ENCODE measurements at places on chromosomes 1 and 21.

DNA sequence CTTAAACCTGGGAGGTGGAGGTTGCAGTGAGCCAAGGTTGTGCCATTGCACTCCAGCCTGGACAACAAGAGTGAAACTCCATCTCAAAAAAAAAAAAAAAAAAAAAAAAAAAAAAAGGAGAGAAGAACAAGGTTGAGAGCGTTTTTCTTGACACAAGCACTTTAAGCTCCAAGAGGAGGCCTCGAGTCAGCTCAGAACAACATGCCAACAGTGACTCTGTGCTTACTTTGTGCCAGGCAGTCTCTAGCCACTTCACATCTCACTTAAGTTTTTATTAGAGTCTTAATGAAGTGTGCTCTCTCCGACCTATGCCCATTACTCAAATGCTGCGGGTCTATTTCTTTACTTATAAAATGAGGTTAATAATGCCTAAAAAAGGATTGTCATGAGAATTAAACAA lies 13.0 kb downstream of the ATP1A1 start:
- DNase-seq, result no peak

DNA sequence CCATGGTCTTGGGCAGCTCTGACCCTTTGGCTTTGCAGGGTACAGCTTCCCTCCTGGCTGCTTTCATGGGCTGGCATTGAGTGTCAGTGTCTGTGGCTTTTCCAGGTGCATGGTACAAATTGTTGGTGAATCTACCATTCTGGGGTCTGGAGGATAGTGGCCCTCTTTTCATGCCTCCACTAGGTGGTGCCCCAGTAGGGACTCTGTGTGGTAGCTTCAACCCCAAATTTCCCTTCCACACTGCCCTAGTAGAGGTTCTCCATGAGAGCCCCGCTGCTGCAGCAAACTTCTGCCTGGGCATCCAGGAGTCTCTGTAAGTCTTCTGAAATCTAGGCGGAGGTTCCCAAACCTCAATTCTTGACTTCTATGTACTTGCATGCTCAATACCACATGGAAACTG lies 494.5 kb upstream of the LRRC7 start:
- DNase-seq, result no peak

- DNase-seq, result no peak
These were observed 47.6 kb downstream of the KRTAP19-8 start for GRCh38 chr21:30990514-30991262.

DNA sequence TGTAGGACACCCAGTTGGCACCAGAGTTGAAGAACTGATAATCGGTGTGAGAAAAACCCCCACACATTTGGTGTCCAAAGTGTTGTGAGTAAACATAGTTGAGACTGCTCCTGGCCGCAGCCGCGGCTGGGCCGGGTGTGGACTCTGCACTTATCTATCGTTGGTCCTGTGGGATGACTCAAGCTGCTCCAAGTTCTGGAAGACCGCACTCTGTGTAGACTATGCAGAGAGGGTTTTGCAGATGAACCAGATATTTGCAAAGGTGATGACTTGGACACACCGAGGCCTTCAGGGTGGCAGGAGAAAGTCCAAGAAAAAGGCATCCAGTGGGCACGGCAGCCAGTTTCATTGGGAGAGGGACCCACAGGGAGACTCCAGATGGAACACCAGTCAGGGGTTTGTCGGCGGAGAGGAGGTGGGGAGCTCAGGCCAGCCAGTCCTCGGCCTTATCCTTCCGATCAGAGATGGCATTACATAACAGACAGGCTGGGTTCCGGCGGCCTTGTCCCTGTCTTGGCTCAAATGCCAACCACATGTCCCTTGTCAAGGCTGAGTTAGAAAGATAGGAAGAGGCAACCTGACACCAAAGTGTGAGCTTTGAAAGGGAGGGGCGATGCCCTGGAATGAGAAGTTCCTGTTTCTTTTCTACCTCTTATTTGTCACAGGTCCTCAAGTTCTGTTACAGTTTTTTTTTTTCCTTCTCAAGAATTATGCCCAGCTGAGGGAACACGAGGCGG lies 21.1 kb downstream of the C2CD2 start:
- no peak for DNase-seq

- no peak for DNase-seq
These were observed 96.6 kb downstream of the PTPN14 start for GRCh38 chr1:214454569-214455396.

GRCh38 chr21:17667256-17667655 lies 54.6 kb upstream of the BTG3 start:
- DNase-seq, result no peak

DNA sequence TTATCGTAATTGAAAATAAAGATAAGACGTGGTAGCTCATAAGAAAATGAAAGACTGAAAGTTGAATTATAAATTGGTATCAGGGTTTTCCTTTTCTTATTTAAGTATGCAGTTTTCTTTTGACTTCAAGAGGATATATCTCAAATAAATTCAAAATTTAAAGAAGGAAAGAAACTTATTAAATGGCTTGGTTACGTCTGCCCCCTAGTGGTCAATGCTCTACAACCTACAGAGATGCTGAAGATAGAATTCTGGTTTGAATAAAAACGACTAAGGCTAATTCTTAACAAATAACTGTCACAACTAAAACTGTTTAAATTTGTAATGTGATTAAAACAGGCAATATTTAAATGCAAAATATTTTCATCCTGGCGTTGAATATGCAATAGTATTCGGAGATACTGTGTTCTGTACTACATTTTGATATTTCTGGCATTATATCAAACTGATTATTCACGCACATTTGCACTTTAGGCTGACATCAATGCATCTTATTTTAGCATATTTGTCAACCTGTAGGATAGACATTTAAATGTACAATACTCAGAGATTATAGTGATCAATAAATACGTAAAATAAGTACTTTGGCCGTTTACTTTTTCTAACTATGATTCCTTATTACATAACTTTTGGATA lies 26.8 kb downstream of the IFI44 start:
- DNase-seq, result no peak

GRCh38 chr1:41641475-41641814 lies 157.0 kb upstream of the EDN2 start:
- DNase-seq, result no peak

- no peak for DNase-seq
These were observed 13.7 kb downstream of the PTGFRN start for GRCh38 chr1:116923421-116923820.

GRCh38 chr1:12634696-12635202 lies 9.1 kb upstream of the AADACL4 start:
- DNase-seq, result no peak

GRCh38 chr1:72635719-72636118 lies 353.4 kb upstream of the NEGR1 start:
- no peak for DNase-seq

GRCh38 chr1:192350356-192350755 lies 33.6 kb downstream of the RGS21 start:
- DNase-seq, result no peak

DNA sequence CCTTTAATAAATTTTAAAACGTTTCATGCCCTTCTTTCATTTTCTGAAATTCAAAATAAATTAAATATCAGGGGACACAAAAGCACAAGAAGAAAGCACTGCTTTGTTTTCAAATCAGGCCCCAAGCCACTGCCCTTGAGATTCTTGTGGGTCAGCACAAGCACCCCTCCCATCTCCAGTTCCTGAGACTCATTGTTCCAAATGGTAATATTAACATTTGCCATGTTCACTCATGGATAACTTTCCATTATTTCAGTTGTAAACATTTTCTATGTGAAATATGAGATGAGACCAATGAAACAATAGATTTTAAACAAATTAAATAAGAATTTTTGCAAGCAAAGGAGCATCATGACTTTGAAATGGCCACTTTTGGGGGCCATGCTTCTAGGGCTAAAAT lies 7.7 kb downstream of the OVAAL start:
- DNase-seq, result no peak

DNA sequence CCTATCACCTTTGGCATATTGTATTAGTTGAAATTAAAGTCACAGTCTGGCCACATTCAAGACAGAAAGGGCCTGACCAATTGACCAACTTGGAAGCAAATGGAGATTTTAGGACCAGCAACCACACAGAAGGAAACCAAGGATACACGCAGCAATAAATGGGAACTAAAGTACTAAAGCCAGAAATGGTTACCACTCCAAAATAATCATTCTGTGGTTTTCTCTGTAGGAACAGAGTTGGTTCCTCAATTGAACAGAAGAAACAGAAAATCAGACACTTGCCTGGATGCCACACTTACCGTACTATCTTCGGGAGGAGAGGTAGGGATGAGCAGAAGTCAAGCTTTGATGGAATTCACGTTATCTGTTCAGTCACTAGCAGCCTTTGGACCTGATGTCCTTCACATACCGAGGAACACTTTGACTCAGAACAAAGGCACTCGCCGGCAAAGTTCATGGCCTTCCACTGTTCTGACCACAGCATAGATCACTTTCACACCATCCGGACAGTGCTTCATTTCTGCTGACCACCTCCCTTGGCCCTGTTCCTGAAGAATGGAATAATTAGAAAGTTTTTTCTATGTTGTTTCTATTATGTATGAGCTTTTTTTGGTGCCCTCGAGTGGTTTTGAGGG lies 96.9 kb downstream of the LPAR3 start:
- no peak for DNase-seq

- no peak for DNase-seq
These were observed 86.9 kb downstream of the MPZL1 start for GRCh38 chr1:167808690-167809089.

DNA sequence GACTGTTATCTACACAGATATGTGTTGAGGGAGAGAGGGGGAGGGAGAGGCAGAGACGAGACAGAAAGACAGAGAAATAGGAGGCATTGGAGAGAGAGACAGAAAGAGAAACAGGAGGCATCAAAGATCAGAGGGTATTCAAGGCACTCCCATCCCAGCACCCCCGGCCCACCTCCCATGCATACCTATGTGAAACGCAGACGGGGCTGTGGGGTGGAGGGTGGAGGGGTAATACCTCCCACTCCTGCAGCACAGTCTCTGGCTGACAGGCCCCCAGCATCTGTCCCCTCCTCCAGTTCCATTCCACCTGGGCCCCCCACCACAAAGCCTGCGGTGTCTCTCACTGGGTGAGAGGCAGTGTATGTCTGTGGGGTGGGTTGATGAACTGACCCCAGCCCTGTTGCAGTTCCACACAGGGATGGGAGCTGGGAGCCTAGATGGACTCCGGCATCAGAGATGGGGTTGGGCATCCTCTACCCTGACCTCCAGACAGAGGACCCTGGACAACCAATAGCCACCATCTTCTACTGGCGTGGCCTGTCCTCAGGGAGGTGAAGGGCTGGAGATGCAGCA lies 49.7 kb downstream of the RAP1GAP start:
- DNase-seq, result no peak

DNA sequence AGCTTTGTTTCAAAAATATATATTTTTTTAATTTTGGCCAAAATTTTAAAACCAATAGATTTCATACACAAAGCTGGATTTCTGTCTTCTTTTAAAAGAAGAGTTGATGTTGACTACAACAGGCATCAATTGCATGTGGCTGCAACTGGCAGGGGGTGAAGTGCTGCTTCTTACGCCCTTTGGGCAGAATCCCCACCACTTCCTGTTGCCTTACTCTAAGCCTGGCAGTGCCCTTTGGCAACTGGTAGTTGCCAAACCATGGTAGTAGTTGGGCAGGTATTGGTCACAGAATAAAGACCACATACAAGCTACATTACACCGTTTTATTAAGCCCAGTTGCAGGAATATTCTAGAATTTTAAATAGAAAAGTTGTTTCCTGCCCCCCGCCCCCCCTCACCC lies 17.0 kb downstream of the LAMC2 start:
- no peak for DNase-seq

- DNase-seq, result no peak
These were observed 128.2 kb upstream of the HOOK1 start for GRCh38 chr1:59686574-59686973.

DNA sequence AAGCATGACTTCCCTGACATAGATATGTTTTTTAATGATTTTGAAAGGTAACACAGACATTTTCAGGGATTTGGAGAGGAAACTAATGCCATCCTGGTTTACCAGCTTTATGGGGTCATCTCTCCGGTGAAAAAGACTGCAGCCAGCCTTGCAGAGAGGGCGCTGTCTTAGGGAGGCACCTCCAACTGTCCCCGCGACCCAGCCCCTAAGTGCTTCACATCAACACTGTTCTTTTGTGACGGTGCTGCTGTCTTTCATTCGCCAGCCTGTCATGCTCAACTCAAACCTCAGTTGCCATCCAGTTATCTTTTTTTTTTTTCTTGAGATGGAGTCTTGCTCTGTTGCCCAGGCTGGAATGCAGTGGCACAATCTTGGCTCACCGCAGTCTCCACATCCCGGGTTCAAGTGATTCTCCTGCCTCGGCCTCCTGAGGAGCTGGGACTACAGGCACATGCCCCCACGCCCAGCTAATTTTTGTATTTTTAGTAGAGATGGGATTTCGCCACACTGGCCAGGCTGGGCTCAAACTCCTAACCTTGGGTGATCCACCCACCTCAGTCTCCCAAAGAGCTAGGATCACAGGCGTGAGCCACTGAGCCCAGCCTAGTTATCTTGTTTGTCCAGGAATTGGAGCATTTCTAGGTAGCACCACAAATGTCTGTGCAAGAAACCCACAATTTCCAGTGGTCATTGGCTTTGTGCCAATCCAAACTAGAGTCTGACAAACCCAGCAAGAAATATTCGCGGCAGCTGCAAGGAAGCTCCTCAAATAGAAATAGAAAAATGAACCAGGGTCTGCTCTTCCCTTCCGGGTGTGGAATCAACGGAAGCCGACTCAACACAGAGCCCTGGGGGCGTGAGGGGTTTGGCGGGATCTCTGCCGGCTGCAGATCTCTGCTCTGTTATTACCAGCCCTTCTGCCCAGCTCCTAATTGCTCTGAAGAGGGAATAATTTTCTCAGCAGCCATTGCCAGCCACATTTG lies 24.2 kb downstream of the PDE9A start:
- no peak for DNase-seq

GRCh38 chr1:213330281-213330680 lies 279.2 kb downstream of the RPS6KC1 start:
- no peak for DNase-seq

DNA sequence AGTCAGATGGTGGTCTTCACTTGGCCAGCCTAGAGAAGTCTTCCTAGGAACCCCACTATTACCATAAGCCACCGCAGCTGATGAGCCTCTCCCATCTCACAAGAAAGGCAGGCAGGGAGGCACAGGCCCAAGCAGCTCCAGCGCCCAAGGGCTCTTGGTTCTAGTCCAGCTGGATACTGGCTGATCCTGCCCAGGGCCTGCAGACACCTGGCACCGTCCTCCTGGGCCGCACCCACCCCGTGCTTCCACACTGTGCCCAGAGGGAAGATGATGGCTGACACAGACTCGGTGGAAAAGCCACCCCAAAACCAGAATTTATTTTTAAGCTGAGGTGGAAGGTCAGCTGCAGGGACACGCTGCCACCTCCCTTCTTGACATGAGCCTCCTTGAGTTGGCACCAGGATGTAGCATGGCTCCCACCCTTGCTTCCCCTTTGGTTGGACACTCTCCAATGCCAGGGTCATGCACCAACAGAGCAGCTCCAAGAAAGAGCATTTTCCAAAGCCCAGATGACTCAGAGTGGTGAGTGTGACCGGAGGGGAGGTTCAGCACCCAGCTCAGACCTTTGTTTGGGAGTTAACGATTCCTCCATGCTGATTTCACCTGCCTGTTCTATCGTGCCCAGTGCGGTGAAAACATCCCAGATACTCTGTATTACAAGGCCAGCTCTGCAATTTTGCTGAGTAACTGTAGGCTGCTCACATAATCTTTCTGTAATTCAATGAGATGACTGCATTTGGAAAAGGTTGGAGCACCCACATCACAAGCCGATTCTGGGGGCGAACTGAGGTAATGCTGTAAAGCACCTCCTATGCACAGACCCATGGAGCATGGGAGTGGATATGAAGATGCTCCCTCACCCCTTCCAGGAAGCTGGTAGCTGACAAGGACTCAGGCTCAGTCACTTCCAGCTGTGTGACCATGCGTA lies 63.1 kb upstream of the SLC2A1 start:
- DNase-seq, result no peak

GRCh38 chr21:45141507-45141906 lies 67.1 kb downstream of the ADARB1 start:
- no peak for DNase-seq

GRCh38 chr1:56335394-56335793 lies 244.0 kb downstream of the PLPP3 start:
- no peak for DNase-seq

Data from H1 (cell line).